ENCODE measurements at places on chromosomes 5 and 9.
A peak's percentile ranks its signal among the peaks of the same experiment; 100 is the strongest.

DNA sequence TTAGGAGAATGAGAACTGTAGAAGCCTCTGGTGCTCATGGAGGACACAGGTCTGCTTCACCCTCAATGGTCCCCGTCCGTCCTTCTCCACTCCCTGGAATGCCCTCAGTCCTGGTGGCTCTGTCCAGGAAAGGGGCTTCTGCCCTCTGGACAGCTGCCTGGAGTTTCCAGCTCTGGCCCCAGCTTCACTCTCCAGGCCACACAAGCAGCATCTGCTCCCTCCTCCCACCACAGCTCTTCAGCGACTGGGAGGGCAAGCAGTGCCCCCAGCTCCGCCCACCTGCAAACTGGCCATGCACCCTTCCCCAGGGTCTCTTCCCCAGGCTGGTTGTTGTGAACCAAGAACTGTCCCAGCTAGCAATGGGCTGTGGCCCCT lies 4.7 kb downstream of the SARDH start:
- DNase-seq = no peak

DNA sequence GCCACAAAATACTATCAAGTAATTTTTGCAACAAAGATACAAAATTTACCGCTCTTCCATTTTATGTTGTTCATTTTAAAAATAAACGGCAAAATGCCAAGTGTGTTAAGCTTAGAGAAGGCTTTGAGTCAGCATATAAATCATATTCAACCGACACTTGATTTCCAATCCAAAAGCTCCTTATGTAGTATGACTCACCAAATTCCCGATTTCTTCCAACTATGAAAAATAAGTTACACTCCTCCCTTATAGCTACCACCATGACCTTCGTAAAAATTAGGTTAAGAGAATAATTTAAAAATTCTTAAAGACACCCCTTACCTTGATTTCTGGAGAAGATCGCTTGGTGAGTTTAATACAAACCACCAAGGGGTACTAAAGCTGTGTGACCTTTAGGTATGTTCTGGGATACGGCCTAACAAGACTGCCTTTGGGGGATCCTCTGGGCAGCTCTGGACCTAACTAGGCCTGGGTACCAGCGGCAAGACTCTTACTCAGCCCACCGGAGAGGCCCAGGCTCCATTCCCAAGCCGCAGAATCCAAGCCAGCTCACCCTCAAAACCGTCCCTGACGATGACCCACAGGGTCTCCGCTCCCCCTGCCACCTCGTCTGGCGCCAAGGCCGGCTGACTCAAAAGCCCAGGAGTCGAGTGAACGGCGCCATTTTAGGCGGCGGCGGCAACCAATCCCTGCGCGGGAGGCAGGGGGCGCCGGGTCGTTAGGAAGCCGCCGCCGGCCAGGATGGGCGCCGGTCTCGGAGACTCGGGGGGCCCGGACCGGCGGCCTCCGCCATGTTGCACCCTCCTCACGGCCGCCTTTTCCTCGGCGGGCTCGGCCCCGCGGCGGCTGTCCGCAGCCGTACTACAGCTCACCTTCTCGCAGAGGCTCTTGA lies 739 bp downstream of the PPP2CA start:
- DNase-seq = peak; percentile 57

- DNase-seq = no peak
These were observed 1.0 kb downstream of the FAM200C start for GRCh38 chr5:160398806-160399205.

DNA sequence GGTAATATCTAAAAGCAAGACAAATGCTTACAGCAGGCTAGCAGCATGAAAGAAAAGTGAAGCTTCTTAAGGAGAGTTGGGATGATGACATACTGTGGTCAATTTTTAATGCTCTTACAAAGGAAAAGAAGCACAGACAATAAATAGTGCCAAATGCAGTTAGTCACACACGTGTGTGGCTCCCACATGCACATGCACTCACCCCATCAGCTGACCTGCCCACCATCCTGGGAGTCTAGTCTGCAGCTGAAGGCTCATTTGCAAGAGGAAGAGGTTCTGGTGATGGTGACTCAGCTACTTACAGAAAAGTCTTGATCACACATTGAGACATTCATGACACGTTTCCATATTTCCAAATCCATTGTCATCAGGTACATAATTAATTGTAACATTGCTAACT lies 129.3 kb downstream of the MRPL36 start:
- no peak for DNase-seq

DNA sequence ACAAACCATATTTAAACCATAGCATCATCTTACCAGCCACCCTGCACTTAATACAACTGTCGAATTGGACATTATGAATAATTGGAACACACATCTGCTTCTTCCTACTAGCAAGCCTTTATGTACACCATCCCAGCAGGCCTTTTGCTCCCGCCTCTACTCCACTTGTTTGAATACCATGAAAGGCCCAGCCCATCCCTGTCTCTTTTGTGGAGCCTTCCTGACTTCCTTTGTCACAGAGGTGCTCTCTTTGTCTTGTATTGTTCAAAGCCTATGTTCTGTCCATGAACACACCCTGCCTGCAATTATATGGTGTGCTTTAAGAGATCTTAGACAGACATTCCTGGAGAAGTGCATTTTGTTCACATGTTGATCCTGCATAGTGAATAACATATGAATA lies 465.7 kb downstream of the DIRAS2 start:
- no peak for DNase-seq

DNA sequence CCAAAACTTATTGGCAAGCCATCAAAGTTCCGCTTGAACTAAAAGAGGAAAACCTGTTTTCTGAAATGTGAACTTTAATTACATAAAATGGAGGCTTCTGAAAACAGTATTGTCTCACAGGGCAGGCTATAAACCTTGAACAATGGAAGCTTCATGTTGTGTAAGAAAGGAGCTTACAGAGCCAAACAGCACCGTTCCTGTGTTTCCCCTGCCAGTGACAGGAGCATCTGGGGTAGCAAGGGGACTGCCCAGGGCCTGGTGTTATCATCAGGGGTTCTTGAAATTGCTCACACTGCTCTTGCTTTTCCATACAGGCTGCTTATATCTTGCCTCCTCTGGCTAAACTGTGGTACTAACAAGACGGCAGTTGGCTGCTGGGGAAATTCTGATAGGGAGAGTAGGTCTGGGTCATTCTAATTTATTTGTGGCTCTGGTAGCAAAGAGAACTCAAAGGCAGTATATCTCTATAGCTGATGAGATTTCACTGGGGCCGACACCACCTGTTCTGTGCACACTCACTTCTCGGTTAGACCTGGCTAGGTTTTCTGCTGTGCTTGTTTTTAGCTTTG lies 40.4 kb downstream of the BASP1 start:
- no peak for DNase-seq

- no peak for DNase-seq
These were observed 27.6 kb upstream of the ECM2 start for GRCh38 chr9:92563116-92564100.

DNA sequence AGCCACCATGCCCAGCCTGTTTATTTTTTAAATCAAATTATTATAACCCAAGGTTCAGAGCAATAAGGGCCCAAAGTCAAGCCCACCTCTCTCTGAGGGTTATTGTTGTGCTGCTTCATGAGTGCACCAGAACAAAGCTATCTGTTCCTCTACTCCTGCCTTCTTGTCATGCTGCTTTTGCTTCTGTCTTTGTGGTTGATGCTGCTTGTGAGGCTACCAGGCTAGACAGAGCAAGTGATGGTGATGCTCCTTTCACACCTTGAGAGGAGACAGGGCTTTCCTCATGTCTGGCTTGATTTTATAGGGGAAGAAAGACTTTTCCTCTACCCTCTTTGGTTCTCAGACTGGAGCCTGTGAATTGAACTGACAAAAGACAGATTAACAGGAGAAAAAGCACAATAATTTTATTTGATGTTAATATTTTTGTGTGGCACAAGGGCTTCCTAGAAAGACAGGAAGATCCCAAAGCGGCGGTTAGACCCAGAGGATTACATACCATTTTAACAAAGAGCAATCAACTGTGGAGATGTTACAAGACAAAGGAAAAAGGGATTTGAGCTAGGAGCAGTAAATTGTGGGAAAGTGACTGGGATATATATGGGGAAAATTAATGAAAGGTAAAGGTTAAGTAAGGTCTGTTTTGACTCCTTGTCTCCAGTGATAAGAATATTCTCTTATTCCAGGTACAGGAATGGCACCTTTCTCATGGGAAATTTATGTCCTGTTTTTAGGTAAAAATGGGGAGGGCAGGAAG lies 4.4 kb upstream of the CD180 start:
- no peak for DNase-seq

DNA sequence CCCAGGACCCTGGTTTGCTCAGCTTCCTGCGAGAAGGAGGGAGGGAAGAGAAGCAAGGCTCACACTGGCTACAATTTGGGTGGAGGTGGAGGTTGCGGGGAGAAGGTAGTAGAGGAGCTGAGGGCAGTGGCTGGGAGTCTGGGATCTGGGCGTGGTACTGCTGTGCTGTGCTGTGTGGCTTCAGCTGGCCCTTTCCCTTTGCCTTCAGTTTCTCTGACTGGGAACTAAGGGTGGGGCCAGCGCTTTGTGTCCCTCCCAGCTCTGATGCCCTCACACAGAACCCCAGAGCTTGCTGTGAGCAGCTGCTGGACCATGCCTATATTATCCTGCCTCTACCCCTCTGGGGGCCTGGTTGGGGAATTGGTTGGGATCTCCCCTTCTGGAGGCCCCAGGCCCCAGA lies 60.9 kb downstream of the RGS3 start:
- DNase-seq = no peak

- no peak for DNase-seq
These were observed 11.2 kb downstream of the ROPN1L start for GRCh38 chr5:10452768-10453331.

GRCh38 chr5:159107308-159107707 lies 7.6 kb upstream of the EBF1 start:
- no peak for DNase-seq

- no peak for DNase-seq
These were observed 625.3 kb upstream of the DMAC1 start for GRCh38 chr9:8424786-8425410.

- no peak for DNase-seq
These were observed 388.3 kb downstream of the PLK2 start for GRCh38 chr5:58071566-58071965.

GRCh38 chr9:133910855-133911514 lies 81.1 kb downstream of the VAV2 start:
- no peak for DNase-seq

- DNase-seq = no peak
These were observed 190.9 kb downstream of the GADD45G start for GRCh38 chr9:89795538-89796195.

- DNase-seq = no peak
These were observed 1.1 kb downstream of the POLR1E start for GRCh38 chr9:37486616-37487548.

DNA sequence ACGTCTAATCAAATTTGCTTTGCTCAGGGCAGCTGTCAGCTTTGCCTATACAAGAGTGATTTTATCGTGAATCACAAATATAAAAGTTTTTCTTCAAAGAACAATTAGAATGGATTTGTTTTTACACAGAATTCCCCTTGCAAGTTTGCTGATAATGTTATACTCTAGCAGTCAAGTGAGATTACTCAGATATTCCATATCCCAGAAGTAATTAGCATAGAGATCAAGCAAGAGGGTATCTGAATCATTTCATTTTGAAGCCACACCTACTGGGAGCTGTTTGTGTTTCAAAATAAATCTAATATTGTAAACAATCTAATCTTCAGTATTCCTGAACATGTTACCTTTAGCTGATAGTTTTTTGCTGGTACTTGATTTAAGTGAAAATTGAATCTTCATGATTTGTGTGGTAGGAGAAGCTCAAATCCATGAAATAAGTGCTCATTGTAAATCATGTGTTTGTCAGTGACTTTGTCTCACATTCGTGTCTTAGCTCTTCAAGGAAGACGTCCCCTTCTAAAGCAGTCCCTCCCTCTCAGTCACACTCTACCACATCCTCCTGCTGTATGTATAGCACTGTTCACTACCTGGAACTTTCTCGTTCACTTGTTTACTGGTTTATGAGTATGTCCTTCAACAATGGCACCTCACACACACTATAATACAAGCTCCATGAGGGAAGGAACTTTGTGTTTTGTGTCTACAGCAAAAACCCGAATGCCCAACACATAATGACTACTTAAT lies 3.3 kb upstream of the TTC39B start:
- DNase-seq = no peak

DNA sequence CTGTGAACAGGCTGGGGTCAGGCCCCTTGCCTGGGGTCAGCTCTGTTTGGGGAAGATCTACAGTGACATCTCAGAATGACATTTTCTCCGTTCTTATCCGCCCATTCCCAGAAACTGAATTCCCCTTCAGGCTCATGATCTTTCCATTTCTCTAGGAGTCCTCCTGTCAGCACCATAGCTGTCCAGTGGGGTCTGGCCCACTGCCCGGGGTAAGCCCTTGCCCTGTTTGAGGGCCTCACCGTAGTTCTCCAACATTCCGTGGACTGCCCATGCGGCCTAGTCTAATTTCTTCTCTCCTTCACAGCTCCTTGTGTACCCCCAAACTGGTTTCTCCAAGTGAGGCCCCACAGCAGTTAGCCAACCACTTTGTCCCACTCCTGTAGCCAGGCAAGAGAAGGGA lies 68.4 kb downstream of the ENTREP1 start:
- no peak for DNase-seq

- DNase-seq = no peak
These were observed 30.0 kb downstream of the ROPN1L start for GRCh38 chr5:10471677-10472076.

DNA sequence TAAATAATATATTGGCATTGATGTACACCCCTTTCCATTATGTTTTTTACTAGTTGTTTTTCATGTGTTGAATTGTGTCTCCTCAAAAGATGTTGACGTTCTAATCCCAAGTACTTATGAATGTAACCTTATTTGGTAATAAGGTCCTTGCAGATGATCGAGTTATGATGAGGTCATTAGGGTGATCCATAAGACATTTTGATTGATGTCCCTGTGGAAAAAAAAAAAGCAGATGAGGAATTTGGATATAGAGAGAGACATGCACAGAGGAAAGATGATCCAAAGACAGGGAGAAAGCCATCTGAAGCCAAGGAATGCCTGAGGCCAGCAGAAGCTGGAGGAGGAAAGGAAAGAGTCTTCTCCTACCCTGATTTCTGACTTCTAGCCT lies 632.7 kb downstream of the TLR4 start:
- DNase-seq = no peak

- DNase-seq = no peak
These were observed 37.8 kb downstream of the B4GALT1 start for GRCh38 chr9:33129251-33129885.

- DNase-seq = no peak
These were observed 63.1 kb upstream of the MAMDC2 start for GRCh38 chr9:69980591-69980990.

GRCh38 chr5:107820429-107820828 lies 149.7 kb upstream of the EFNA5 start:
- no peak for DNase-seq

GRCh38 chr5:165996201-165996875 lies 2295.1 kb upstream of the WWC1 start:
- no peak for DNase-seq

GRCh38 chr5:99936911-99937310 lies 598.3 kb upstream of the FAM174A start:
- DNase-seq = no peak
